Activated CD8-positive, alpha-beta memory T cell treated with anti-CD3 and anti-CD28 coated beads for 1 hour (primary cell): ENCODE measurements at places on chromosomes 3 and 15.

DNA sequence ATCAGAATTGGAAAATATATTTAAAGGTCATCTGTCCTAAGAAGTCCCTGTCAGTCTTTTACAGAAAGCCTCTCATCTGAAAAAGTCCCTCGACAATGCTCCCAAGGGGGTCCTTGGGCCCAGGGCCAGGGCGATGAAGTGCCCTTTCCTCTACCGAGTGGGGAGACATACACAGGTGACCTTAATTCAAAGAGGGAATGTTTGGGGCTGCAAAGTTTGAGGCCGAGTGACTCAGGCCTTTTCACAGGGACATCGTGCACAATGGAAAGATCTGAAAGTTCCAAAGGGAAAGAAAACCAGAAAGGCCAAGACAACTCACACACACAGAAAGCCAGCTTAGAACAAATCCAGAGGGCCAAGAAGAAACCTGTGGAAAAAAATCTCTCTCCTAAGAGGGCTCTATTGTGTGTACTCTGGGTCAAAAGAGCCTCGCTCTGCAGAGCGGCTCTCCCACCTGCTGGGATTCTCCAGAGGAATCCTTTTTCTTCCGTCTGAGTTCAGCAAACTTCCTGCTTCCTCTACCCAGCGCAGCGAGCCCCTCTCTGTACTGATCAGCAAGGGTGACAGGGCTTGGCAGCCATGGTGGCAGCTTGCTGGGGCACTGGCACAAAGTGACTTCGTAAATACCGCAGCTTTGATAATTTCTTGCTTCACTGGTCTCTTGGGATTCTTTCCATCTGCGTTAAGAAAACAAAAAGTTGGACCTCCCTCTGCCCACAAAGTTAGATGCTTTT, 259.1 kb downstream of the OPA1 start:
- DNase-seq, result no peak

- no peak for DNase-seq
These were observed 15.1 kb upstream of the TCAIM start for GRCh38 chr3:44323341-44323955.

DNA sequence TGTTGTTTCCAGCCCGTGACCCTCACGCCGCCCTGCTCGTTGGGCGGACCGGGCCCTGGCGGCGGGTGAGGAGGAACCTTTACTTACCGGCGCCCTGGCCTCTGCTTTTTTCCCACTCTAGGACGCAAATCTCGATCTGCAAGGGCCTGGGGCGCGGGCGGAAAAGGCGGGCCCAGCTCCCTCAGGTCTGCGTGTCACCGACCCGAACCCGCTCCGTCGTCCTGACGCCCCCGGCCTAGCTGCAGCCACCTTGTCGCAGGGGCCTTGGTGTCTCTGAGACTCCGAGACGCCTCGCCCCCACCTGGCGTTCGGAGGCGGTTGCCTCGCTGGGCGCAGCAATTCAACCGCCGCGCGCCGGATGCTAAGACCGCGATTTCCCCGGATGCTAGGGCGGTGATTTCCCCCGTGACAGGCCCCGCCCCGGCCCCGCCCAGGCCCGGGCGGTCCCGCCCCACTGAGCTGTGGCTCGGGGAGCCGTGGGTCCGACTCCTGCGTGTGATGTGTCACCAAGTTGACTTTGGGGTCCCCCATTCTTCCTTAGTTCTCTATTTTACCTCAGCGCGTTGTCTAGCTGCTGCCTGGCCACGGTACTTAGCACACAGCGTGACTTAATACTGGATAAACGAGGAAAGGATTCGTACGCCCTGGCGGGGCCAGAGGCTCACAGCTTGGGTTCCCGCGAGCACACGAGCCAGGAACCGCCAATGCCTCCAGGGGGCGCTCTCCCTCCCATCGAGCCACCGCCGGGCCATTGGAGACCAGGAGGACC, at the start of gene RPL39L:
TSS of gene RPL39L (minus strand) at position 371 of the 769 bp plus-strand sequence. CDS start 18,196 bp downstream, outside the sequence.
- DNase-seq, result peak; percentile 66

GRCh38 chr15:71434774-71435173, 319.5 kb downstream of the THSD4 start:
- DNase-seq, result no peak

DNA sequence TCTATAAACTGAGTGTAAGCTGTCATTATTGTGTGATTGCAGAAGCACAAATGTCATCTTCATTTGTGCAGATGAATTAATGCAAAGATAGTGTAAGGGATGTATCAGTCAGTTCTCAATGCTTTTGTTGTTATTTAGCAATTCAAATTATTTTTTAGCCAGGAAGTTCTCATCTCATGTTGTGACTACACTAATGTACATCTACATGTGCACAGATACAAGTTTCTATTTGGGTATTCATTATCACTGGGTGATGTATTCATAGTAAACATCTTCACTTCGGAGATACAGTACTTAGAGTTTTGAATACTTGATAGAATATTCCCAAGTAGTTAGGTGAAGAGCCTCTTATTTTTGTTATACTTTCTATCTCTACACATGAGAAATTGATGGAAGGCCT, 11.1 kb downstream of the EIF2A start:
- no peak for DNase-seq

DNA sequence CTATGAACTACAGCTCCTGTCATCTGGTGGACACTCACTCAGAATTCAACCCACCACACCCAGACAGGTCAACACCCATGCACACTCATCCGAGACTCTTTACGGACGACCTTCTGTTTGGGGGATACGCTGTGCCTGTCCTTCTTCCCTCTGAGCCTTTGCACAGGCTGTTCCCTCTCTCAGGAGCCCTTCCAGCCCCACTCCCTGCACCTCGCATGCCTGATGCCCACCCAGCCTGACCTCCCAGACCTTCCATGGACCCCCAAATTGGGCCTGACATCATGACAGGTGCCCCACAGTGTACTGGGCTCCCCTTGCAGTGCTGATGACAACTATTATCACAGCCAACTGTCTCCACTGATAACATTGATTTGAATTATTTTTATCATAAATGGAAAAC, 135.8 kb downstream of the NSMCE3 start:
- no peak for DNase-seq

DNA sequence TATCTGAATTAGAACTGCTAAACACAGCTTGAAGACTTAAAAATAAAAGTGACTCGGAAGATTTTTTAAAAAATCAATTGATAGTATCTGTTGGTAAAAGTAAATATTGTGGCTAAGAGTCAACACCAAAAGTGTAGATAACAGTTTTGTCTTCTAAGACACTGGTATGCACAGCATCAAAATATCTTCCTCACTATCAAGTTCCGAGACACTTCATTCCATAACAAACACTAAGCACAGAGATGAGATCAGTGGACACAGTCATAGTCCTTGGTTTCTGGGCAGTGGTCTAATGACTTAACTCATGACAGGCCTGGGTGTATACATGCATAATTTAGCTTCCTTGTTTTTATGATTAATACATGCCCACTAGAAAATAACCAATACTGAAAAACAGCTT, 63.2 kb downstream of the PXYLP1 start:
- DNase-seq, result no peak

- no peak for DNase-seq
These were observed 21.1 kb upstream of the IQCF6 start for GRCh38 chr3:51799879-51800749.

- no peak for DNase-seq
These were observed 176.3 kb upstream of the ZBTB20 start for GRCh38 chr3:115323380-115323779.

DNA sequence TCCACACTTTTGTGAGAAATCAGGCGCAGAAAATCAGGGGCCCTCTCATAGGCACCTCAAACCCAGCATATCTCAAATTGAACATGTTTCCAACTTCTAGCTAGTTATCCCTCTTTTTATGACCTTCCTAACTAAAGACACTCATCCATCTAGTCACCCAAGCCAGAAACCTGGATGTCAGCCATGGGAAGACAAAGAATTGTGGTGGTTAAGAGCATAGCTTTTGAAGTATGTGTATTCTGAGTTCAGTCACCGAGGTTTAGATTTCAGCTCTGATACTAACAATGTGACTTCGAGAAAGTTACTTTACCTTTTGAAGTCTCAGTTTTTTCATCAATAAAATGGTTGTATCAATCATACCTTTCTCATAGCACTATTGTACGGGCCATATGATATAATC, 495.5 kb downstream of the NLGN1 start:
- no peak for DNase-seq

DNA sequence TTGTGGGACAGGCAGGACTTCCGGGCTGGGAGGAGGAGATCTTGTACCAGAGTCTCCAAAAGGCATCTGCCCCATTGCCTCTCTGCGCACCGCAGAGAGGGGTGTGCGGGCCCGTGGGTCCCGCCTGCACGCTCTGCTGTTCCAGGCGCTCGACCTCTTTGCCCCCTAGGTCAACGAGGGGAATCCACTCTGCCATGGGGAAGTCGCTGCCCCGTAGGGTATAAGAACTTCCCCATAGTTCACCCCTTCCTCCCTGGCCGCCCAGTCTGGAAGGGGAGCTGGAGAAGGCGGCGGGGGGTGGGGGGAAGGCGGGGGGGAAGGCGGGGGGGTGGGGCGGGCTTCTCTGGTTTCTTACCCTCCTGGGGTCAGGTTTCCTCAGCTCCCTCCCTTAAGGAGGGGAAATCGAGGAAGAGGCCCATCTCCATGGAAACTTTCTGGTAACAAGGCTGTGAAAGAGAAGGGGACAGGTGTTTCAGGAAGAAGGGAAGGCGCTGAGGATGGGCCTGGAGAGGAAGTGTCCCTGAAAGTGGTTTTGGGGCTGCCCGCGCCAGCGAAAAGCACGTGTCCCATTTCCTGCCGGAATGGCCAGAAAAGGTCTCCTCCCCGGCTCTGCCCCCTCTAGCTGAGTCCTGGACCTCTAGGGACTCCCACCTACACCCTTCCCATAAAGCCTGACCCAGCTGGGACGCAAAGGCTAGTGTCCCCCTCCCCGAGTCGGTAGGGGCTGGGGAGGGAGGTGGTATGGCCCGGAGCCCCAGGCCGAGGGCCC, 27.5 kb downstream of the NR1I2 start:
- DNase-seq, result no peak

- no peak for DNase-seq
These were observed 11.0 kb upstream of the MEIS2 start for GRCh38 chr15:37111427-37111717.

- no peak for DNase-seq
These were observed 66.8 kb upstream of the RASGRP1 start for GRCh38 chr15:38631119-38632075.

DNA sequence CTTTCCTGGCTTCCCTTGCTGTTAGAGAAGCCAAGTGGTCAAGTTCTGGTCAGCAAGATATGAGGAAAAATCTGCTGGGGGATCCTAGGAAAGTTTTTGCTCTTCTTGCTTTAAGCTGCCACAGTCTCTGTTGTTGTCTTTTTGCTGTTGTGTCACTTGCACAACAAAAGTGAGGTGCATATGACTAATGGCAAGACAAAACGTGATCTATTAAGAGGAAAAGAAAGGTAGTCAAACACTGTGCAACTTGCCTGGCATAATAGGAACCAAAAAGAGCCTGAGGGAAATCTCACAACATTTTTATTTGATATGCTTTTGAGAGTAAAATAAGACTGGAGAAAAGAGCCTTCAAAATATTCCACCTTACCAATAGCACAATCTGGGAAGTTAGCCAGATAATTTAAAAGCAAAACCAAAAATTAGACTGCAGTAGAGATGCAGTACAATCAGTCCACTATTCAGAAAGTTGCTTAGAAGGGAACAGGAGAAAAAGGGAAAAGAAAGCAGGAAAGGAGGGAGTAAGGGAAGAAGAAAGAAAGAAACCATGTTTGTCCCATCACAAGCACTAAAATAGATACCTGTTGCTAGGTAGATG, 110.0 kb upstream of the SLC4A7 start:
- DNase-seq, result no peak

DNA sequence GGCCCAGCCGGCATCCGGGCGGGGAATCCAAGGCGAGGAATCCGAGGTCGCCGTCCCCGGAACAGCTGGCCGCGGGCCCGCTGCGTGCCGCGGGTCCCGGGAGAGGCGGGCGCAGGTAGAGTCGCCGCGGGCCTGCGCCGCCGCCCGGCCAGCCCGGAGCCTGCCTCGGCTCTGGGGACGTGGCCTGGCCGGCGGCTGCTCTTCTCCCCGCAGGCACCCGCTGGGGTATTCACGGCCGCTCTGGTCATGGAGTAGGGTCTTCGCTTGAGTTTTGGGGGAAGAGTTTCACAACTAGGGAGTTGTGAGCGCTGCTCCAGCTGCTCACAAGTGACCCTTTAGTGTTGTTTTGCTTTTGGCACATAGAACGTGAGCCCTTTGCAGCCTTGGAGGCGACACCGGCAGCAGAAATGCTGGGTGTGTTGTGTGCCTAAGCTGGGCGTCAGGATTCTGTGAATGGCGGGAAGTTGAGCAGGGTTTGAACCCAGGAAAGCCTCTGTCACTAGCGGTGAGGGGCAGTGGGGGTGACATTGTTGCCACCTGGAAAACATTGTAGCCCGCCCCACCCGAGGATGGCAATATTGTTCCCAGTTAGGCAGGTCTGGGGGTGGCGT, 4.0 kb downstream of the TRIM71 start:
- DNase-seq, result no peak

- DNase-seq, result no peak
These were observed 64.9 kb downstream of the SGO1 start for GRCh38 chr3:20121088-20121487.

- DNase-seq, result no peak
These were observed 1336.7 kb downstream of the NSUN3 start for GRCh38 chr3:95399585-95399984.

- no peak for DNase-seq
These were observed 30.4 kb downstream of the TMEM212 start for GRCh38 chr3:171873580-171873979.

GRCh38 chr3:167396075-167396474, 16.0 kb upstream of the ZBBX start:
- DNase-seq, result no peak

- no peak for DNase-seq
These were observed 172.5 kb upstream of the GADL1 start for GRCh38 chr3:31067004-31067403.

DNA sequence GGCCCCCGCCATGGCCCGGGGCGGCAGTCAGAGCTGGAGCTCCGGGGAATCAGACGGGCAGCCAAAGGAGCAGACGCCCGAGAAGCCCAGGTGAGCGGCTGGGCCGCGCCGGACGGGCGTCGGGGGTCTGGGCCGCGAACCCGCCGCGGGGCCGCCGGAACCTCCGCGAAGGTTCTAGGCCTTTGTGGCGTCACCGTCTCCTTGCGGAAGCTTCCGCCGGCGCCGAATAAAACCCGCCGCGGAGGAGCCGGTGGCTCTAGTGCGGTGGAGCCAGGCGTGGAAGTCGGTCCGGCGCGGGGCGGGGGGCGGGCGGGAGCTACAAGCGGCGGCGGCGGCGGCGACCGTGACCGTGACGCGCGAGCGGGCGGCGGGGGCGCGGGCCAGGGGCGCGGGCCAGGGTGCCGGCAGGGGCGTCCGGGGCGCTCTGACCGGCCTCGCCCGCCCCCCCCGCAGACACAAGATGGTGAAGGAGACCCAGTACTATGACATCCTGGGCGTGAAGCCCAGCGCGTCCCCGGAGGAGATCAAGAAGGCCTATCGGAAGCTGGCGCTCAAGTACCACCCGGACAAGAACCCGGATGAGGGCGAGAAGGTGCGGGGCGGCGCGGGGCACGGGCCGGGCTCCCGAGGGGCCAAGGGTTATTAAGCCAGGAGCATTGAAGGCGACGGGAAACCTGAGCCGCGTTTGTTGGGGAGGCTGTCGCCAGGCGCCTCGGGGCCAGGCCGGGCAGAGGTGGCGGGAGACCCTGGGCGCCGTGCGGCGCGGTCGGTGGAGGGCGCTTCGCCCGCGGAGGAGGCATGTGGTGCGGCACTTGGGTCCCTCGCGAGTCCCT, at the start of gene DNAJA4:
TSS of gene DNAJA4 (plus strand) at position 259 of the 833 bp plus-strand sequence. CDS start at position 461, 202 bp downstream.
- peak; percentile 52 for DNase-seq

- no peak for DNase-seq
These were observed 465.3 kb upstream of the CBLB start for GRCh38 chr3:106333911-106334618.
